ENCODE measurements at places on chromosomes 2 and 18.
A peak's percentile ranks its signal among the peaks of the same experiment; 100 is the strongest.

DNA sequence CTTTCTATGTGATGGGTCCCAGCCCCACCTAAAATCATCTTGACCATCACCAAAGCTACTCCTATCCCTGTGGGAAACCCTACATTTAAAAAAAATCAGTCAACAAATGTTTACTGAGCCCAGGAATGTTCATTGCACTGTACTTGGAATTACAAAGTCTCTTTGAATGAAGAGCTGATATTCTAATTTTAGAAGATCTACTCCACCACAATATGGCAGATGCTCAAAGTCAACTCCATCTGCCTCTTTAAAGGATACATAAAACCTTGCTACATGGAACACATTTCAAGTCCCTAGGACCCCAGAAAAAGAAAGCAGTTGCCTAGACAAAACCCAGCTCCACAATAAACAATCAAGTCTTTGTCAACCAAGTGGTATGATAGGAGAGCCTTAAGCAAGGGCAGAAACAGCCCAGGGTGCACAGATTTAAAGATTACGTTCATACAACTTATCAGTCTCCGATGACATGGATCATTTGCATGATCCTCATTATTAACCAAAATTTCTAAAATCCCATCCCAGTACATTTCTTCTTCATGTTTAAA lies 234.3 kb upstream of the ACVR2A start:
- no peak for DNase-seq

GRCh38 chr2:156333951-156334495 lies 1.5 kb upstream of the NR4A2 start:
- peak; percentile 82 for DNase-seq

GRCh38 chr2:33492399-33493134 lies 16.1 kb downstream of the RASGRP3 start:
- DNase-seq = no peak

- DNase-seq = no peak
Measured at GRCh38 chr2:132668189-132668823, 1.7 kb downstream of the LYPD1 start.

- no peak for DNase-seq
Measured at GRCh38 chr2:168589236-168590211, 133.5 kb downstream of the CERS6 start.

GRCh38 chr18:58847383-58848071 lies 17.1 kb upstream of the ZNF532 start:
- peak; percentile 54 for DNase-seq

DNA sequence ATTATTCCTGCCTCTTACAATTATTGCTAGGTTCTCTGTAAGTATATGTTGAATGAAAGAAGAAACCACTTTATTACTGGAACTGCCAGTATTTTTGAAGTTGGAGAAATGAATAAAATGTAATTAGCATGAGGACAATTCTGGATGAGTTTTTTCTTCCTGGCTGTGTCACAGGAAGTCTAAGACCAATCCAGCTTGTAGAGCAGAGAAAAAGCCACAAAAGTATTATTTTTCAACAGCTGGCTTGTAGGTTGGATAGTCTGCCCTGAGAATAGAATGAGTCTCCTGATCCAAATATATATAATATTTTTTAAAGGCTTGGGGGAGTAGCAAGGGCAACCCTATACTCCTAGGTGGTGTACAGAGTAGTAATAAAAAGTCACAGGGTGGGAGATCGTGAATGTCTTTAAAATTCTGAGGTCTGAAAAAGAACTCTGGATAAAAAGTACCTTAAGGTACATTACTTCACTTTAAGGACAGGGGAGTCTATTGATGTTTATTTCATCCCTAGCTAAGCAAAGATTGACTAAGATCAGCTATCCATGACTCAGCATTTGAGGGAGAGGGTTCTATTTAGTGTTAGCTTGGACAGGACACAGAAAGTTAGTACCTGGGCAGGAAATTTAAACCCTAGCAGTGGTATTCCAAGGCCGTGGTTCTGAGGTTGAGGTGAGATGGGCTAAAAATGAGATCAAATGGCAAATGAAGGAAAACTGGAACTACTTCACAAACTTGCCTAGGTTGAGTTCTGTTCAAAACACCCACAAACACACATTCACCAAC lies 31.7 kb downstream of the SLC40A1 start:
- DNase-seq = no peak

GRCh38 chr2:3293221-3293620 lies 84.4 kb downstream of the EIPR1 start:
- no peak for DNase-seq

- DNase-seq = peak; percentile 80
Measured at GRCh38 chr2:126886211-126886915, 12.3 kb upstream of the TEX51 start.

GRCh38 chr2:61196671-61197070 lies 34.7 kb downstream of the C2orf74 start:
- no peak for DNase-seq

- DNase-seq = peak; percentile 63
Measured at GRCh38 chr2:150911766-150912280, 349.8 kb downstream of the RBM43 start.

DNA sequence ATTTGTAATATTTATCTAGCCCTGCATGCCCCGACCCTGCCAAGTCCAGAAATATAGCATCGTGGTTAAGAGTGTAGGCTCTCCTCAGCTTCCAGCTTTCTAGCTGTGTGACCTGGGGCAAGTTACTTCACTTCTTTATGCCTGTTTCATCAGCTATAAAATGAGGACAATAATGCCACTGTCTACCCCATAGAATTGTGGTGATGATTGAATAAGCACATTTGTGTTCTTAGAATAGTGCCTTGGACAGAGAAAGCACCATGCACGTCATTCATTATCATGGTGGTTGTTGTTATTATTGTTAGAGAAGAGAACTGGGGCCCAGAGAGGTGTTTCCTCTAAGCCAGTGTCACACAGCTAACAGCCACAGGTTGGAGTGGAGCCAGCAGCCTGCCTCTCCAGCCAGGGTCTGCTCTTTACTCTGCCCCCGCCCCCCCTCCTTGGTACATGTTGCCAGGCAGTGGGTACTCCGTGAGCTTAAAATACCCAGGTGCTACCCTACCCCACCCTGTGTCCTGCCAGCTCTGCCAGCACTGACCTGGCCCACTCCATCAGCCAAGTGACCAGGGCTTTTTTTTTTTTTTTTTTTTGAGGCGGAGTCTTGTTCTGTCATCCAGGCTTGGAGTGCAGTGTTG lies 202.1 kb downstream of the CTIF start:
- no peak for DNase-seq

DNA sequence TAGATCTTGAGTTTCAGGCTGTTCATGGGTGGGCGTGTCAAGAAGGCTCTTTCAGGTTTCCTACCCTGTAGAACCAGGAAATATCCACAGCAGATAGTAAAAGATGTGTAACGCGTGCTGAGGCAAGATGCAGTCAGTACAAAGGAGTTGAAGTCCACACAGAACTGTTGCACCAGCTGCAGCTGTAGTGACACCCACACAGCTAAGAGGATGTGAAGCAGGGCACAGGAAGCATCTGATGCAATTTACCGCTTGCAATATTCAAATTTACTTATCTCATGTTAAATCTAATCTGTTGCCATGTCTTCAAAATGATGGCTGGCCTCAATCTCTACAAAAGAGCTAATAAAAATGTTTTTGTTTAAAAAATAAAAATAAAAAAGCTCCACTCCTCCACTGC lies 132.8 kb downstream of the ARHGAP15 start:
- DNase-seq = peak; percentile 38

All from Right ventricle myocardium superior (tissue), 1 donor.